T-helper 1 cell (primary cell): ENCODE measurements at places on chromosomes 3 and 15.

- peak; percentile 37 for DNase-seq
These were observed 3.8 kb upstream of the SLCO3A1 start for GRCh38 chr15:91849749-91850161.

DNA sequence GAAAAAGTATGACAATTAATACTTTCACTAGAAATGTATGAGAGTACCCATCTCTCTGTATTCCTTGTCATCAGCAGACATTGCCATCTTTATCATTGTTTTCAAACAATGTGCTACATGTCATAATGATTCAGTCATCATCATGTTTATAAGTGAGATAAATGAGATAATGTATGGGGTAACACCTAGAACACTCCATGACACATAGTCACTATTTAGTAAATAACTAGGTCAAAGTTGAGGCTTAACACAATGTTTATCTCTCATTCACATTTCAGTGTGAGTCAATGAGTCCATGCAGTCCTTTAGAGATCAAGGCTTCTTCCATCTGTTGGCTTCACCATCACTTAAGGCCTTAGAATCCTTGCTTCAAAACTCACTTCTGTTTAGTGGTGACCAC lies 70.0 kb downstream of the NLGN1 start:
- no peak for DNase-seq

DNA sequence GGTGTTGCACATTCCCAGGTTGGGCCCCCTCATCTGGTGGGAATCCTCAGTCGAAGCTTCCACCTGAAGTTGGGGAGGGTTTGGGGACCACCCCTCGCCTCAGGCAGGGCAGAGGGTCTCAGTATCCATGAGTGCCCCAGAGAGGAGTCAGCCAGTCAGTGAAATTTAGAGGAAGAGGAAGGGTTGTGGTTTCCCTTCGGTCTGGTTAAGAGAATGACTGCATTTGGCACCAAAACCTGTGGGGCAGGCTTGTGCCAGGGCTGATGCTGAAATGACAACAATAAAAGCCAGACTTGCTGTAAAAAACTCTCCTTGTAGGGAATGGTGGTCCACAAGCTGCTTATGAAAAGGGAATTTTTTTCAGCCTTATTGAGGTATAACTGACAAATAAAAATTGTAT lies 22.6 kb downstream of the LMCD1 start:
- no peak for DNase-seq

DNA sequence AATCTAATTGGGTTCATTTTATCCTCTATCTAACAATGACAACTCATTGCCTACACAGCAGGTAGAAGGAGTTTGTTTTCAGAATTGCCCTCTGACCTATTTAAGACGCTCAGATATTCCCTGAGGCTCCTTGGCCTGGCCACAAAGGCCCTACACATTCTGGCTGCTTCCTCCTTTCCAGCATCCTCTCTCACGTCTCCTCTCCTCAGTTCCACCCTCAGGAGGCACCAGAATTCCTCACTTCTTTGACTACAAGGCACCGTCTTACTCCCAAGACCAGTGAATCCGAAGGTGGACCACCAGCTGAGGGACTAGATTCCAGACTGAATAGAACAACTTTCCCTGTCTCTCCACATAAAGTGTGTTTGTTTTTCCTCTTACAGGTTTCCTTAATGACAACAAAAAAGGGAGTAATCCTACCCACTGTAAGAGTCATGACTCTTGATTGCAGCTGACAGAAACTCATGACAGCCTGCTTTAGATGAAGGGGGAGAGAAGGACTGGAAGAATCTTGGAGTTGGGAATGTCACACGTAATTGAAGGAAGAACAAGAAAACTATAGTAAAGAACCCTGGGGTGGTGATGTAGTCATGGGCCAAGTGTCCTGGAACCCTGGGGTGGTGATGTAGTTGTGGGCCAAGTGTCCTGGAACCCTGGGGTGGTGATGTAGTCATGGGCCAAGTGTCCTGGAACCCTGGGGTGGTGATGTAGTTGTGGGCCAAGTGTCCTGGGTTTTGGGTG lies 22.0 kb upstream of the MUC20 start:
- DNase-seq = no peak

DNA sequence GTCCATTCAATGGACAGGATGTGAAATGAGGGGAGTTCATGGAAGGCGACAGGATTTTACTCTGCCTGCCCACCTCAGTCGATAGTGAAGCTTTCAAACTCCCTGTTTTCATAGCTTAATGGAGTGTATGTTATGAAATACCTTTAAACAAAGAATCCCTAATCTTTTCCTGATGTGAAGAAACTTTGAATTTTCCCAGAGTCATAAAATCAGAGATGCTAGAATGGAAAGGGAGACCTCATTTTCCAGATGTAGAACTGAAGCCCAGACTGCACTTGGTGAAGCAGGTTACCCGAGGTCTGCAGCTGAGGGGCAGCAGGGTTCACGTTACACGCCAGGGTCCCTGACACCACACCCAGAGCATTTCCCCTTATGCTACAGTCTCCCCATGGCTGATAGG lies 34.7 kb upstream of the LACTB start:
- no peak for DNase-seq

DNA sequence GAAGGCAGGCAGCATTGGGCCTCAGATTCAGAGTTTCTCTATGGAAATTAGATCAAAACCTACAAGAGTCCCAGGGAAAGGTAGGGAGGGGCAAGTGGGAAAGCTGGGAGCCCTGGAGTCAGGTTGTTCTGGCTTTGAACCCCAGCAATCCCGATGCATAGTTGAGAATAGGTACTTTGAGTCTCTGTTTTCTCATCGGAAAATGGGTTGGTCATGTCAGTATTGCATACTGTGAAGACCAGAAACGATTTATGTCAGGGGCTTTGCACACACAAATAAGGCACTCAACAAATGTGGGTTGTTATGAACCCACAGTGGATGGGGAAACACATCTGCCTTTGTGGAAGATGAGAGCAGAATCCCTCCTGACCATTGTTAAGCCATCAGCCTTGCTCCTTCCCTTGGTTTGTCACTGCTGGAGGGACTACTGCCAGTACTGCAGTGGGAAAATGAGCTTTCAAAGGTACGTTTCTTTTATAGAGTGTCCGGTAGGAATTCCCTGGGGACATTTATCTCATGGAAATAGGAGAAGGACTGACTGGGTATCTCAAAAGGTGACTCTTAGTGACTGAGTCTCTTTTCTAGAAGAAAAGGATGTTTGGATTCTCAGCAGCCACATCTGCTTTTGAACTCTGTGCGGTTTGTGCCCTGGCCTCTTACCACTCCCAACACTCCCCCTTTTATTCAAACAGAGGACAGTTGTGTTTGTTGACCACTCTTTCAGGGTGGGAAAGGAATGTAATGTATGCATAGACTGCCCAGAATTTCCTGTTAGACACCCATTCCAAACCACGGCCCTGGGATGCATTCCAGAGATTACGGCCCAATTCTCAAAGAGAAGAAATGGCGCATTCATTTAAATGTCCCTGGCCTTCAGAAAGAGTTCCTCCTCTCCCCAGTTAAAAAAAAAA lies 54.6 kb upstream of the VILL start:
- DNase-seq = no peak

DNA sequence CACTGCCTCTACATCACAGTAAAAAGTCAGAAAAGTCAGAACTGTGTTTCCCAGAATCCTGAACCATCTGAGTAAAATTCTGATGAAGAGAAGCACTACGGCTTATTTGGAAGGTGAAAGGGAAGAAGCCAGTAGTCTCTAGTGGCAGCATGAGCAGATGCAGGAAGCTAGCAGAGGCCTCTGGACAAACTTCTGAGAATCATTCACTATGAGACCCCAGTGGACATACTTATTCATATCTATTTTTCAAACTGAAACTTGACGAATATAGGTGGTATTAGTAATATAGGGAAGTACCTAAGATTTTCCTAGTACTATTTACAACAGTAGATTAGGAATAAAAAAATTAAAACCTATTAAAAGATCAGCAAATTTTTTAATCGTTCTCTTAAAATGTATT lies 272.8 kb upstream of the TTC14 start:
- DNase-seq = no peak
